SK-MEL-5 (cell line): ENCODE measurements at places on chromosomes 1 and 21.

DNA sequence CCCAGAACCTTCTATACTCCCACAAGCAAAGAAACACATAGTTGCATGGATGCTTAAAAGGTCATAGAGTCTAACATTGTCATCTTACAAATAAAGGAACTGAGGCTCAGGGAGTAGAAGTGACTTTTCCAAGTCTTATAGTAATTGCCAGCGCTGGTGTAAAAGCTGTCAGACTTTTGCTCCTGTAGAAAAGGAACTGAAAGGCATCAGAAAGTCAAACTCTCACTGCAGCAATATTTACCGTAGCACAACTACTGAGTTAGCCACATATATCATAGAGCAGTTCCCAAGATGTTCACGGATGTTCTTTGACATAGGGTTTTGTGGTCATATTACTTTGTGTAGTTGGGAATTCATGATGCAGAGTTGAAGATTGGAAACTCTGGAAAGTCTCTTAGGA is 16.6 kb upstream of the USP24 start:
- no peak for DNase-seq

GRCh38 chr21:31042080-31042464 is 3.8 kb upstream of the KRTAP19-8 start:
- DNase-seq: no peak

DNA sequence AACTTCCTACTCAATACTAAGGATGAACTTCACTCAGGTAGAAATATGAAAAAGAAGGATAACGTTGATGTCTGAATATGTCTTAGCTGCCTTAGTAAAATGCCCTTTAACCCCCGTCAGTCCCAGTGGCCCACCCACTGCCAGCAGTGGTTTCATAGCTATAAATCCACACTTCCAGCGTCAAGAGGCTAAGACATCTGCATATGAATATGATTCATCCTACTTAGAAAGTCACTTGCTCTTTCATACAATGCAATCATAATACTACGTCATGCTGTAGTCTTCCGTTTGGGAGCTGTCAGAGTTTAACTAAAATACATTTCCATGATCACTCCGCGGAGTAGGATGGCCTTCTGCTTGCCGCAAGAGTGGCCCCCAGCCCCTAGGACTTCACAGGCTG is 247.3 kb downstream of the SDCCAG8 start:
- DNase-seq: no peak

- no peak for DNase-seq
These were observed 6.8 kb downstream of the MEGF6 start for GRCh38 chr1:3604468-3604974.

GRCh38 chr21:27953340-27954045 is 986.6 kb upstream of the ADAMTS5 start:
- no peak for DNase-seq
